ENCODE measurements at places on chromosomes 3 and 15. TPM values are rescaled to one million over a fixed set of nuclear protein-coding genes. Genes with fewer than 3 reads are reported as not detected.

The GABRR3 gene
- not detected for total RNA-seq

The CLDN11 gene
- total RNA-seq, result 245 TPM

GRCh38 chr3:40099871-40100270 is 209.6 kb upstream of the EIF1B start:
- no peak for DNase-seq

DNA sequence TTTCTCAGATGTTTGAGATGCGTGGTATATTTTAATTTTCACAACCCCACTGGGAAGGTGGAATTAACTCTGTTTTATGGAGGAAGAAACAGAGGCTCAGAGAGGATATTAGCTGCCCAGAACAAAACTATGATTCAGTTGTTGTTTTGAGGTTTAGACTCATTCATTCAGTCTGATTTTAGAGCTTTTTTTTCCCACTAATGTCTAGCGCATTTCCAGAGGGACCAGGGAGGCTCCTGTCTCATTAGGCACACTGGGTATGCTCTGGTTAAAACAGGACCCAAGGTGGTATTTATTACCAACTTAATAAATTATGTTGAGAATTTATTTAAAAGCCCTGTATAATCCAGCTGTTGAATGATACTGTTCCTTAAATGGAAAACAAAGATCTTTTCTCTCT is 272.0 kb upstream of the RGMA start:
- no peak for DNase-seq

DNA sequence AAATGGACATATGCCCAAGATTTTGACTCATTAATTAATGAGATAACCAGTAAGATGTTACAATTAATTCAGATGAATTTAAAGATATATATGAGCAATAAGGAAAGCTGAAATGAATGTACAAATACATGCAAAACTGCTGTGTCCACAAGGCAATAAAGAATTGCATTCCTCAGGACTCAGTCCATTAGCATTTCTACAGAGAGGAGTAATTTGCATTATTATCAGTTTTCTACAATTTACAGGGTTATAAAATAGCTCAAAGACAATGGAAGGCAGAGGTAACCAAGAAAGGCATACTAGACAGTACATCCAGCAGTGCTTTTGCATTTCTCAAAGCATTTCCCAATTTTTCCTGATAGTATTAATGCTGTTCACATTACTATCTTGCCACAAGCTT is 377.1 kb upstream of the GOLIM4 start:
- DNase-seq, result no peak
